ENCODE measurements at places on chromosomes 5 and 9.

- DNase-seq = no peak
These were observed 153.0 kb upstream of the SMC2 start for GRCh38 chr9:103941104-103941503.

- no peak for DNase-seq
These were observed 174.1 kb downstream of the SNX18 start for GRCh38 chr5:54691656-54692055.

DNA sequence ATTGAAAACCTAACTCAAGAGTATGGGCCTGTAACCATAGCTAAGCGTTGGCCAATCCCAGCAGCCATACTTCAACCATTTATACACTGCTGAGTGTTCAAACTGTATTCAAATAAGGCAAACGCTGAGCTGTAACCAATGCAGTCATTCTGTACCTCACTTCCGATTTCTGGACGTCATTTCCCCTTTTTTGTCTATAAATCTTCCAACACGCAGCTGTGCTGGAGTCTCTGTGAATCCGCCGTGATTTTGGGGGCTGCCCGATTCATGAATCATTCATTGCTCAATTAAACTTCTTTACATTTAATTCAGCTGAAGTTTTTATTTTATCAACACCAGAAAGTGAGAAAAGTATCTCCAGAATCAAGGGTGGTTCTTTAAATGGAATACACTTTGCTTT, 31.7 kb downstream of the MTX3 start:
- DNase-seq = no peak

GRCh38 chr5:10418654-10419345, 22.9 kb upstream of the ROPN1L start:
- DNase-seq = no peak

DNA sequence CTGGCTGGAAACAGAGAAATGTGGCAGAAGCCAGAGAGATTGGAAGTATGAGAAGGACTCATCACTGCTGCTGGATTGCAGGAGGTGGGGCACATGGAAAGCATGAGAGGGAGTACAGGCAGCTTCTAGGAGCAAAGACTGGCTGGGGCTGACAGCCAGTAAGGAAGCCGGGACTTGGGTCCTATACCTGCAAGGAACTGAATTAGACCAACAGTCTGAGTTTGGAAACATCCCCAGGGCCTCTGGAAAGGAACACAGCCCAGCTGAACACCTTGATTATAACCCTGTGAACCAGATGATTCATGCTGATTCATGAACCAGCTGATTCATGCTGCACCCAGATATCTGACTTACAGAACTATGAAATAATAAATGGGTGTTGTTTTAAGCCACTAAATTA, 93.4 kb downstream of the OSTF1 start:
- DNase-seq = no peak

- no peak for DNase-seq
These were observed 133.6 kb downstream of the NFIB start for GRCh38 chr9:14180093-14180959.

- DNase-seq = no peak
These were observed 67.2 kb upstream of the IFNE start for GRCh38 chr9:21549251-21549765.

GRCh38 chr5:143314099-143314498, 89.4 kb downstream of the NR3C1 start:
- DNase-seq = no peak

GRCh38 chr9:87062746-87063145, 115.4 kb upstream of the GAS1 start:
- DNase-seq = no peak

GRCh38 chr5:173592050-173592669, 24.3 kb downstream of the BOD1 start:
- DNase-seq = no peak

DNA sequence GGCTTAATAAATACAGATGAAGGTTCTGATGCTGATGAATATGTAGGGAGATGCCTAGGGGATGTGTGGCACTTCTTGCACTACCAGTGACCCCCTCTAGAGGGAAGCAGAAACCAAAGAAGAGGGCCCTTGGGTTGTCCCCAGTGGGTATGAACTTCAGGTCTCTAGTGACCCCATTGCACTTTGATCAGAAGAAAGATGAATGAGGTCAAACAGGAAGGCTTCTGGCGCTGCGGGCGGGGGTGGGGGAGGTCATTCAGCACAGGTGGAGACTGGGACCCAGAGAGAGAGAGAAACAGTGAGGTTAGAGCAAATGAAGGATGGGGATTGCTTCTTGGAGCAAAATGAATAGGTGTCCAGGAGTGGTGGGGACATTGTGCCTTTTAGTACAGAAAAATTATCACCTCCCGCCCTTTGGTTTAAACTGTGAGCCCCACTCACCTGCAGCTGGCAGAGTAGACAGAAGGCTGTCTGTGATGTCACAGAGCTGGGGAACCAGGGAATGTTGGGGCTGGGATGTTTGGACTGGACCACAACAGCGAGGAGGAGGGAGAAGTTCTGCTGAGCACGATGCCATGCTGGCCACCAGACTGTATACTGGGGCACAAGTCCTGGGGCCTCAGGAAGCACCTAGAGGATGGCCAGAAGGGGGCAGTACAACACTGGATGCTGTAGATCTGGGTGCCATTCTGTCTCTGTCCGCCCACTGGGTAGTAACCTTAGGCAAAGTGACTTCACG, at the start of gene TEX48:
Gene TEX48 (minus strand): TSS at position 599 of the 739 bp plus-strand sequence. CDS start 10,469 bp downstream, outside the sequence.
- peak; percentile 74 for DNase-seq

DNA sequence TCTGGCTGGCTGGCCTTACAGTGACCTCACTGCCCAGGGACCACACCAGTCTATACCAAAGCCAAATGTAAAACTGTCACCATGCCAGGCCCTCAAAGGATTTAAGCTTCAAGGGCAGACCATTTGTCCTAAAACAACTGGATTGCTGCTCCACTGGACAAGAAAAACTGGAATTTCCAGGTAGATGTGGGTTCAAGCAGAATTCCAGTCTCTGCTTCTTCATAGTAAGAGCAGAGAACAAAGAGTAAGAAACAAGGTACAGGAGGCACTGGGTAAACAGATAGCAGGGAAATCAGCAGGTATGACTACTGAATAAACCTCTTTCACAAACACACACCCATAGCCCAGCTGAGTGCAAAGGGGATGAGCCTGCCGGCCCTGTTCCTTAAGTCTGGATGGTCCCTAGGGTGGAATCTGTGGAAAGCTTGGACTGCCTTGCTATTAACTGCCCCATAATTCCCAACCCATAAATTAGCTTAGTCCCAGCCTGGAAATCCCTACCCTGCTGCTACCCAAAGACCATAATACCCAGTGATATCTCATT, 5.5 kb downstream of the B4GALT1 start:
- DNase-seq = no peak

GRCh38 chr5:36017622-36018021, 26.4 kb upstream of the UGT3A1 start:
- DNase-seq = no peak

- DNase-seq = no peak
These were observed 755.0 kb upstream of the ZNF608 start for GRCh38 chr5:125501396-125501795.

DNA sequence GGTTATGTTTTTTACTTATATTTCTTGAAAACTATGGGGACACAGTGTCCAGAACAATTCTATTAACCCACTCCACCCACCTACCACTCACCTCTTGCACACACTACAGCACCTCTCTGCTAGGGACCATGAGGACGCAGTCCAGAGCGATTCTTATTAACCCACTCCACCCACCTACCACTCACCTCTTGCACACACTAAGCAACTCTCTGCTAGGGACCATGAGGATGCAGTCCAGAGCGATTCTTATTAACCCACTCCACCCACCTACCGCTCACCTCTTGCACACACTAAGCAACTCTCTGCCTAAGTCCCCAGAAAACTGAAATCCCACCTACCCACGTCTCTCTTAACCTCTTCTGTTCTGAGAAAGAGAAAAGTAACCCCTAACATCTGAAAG, 2.2 kb upstream of the SHROOM1 start:
- no peak for DNase-seq

DNA sequence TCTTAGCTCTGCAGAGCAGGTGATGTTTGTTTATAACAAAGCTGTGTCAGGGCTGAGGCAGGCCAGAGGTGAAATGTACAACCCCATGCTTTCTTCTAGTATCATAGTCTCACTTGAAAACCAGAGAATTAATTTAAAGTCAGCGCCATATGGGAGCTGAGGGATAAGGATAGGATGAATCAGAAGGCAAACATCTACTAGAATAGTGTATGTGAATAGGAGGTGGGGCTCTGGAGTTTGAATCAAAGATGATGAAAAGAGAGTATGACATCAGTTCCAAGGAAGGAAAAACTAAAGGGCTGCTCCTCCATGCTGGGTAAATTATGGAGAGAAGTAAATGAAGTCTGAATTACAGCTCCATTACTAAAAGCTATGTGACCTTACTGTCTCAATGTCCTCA, 441.5 kb downstream of the RASEF start:
- DNase-seq = no peak

GRCh38 chr5:116872486-116872885, 297.9 kb upstream of the SEMA6A start:
- DNase-seq = no peak

GRCh38 chr5:71836084-71836483, 117.0 kb downstream of the CARTPT start:
- DNase-seq = no peak

- no peak for DNase-seq
These were observed 124.4 kb upstream of the ADAMTSL1 start for GRCh38 chr9:18349530-18349929.

GRCh38 chr5:79474367-79475151, 39.4 kb downstream of the HOMER1 start:
- DNase-seq = no peak

DNA sequence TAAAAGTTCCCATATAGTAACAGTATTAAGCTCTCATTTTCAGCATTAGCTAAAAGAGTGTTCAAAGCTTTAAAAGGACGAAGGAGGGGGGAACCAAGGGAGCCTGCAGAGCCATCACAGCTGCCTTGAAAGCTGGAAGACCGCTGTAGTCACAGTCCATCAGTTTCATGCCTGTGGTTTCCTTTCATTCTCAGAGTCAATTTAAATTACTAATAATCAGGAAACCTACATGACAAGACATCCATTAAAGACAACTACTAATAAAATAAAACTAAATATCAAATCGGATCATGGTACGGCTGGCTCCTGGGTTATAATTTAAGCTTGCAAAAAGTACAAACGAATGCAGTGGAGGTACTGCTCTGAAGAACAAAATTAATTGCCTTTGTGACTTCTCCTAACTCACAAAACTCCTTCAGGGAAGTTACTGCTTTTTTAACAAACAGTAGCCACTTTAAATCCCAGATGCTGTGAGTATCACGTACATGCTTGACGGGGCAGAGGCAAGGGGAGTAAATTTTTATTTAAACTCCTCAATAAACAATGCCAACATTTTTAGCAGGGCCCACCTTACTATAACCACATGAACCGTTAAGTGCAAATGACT, 213.5 kb downstream of the DENND1A start:
- no peak for DNase-seq

DNA sequence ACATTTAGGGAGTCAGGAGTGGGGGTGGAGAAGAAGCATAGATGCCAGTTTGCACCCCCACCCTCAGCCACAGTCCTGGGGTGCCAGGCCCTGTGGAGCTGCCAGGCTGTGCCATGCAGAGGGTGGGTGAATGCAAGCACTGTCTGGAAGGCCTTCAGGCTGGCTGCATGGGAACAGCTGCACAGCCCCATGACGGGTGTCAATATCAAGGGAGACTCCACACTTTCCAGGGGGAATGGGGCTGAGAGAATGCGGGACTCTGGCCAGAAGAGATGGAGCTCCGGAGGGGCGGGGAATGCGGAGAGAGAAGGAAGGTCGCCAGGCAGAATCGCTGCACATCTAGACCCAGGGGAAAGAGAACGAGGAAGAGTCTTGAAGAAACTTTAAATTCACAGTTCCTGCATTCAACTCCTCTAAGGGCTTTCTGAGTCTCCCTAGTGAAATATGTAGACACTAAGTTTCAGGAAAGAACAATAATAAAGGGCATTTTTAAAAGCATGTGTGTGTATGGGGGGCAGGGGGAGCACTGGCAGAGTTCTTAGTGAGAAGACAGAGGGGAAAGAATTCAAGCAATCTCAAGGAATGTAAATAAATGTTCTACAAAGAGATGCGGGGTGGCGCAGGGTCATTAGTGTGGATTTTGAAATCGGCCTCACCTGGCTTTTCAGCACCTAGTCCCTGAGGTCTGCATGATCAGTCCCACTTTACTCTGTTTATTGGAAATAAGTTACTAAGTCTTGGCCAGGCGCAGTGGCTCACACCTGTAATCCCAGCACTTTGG, 59.1 kb downstream of the BOD1 start:
- no peak for DNase-seq

DNA sequence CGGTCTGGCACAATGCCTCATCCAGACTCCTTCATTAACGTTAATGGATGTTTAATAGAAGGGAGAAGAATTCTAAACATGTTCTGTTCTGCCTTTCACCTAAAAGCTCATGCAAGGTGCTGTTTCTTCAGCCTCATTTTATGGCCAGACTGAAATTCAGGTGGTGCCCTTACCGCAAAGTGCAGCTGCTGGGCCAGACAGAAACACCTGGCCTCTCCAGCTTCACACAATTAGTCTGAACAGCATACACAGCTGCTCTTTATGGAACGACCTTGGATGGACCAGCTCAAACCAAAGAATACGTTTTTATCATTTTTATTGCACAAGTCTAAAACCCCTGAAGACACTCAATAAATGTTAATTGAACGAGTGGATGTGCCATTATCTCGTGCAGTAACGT, 4.6 kb downstream of the SNCAIP start:
- no peak for DNase-seq

DNA sequence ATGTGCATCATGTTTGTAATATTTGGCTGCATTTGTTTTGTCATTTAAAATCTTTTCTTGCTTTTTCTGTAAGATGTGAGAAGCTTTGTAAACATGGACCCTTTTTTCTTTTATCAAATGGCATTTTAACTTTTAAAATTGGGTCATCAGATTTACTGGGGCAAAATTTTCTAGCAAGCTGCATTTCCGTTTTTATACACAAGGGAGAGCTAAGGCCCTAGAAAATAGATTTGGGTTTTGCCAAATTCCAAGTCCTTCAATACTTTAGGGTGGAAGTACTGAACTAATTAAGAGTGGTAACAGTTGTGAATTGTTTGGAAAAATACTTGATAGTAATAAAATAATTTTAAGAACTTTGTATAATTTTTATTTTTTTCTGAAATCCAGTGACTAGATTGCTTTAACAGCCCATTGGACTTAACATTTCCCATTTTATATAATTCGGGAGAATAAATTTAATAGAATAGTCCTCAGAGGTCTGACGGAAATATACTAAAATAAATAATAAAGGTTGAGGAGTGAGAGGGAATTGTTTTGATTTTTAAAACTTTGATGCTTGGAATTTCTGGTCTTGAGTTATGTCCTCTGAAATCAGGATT, 117.4 kb downstream of the SMARCA2 start:
- DNase-seq = no peak

GRCh38 chr5:83973925-83974815, 253.5 kb upstream of the HAPLN1 start:
- DNase-seq = no peak

All from CD4-positive, alpha-beta T cell treated with Interleukin-15 for 1 hour (primary cell).